Activated CD4-positive, alpha-beta T cell treated with anti-CD3 and anti-CD28 coated beads, Interleukin-2, amount 50 U/mL, for 4 hours (primary cell): ENCODE measurements at places on chromosomes 11 and 22.

DNA sequence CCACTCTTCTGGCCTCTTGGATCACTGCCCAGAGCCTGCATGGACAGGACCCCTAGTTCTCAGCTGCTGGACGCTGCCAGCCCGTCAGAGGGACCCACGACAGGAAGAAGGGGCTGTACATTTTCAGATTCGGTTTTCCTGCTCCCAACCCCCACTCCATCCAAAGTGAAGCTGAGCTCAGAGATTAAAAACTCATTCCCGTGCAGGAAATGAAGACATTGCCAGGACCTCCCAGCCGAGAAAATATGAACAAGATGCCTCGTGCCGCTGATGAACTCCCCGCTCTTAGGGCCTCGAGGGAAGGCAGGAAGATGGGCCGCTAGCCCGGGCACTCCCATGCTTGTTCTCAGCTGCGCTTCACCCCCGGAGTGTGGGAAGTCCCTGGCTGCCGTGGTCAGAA is 36.1 kb downstream of the RPUSD4 start:
- no peak for DNase-seq

DNA sequence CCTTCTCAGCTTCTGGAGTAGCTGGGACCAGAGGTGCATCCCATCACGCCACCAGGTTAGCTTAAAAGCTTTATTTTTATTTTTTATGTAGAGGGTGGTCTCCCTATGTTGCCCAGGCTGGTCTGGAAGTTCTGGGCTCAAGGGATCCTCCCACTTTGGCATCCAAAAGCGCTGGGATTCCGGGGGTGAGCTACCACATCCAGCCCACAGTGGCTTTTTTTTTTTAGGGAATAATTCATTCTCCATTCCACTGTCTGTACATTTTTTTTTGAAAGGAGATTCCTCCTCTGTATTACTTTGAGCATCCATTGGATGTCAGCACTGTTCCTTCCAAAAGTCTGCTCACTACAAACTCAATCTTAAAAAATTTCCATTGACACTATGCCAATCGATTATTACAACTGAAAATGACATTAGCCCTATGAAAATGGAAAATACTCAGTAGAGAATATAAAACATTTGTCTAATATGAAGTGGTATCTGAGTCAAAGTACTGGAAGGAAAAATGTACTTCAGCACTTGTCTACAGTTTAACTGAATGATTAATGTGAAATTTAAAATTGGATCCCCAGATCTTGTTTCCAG is 1.3 kb upstream of the LPXN start:
- DNase-seq: no peak

- DNase-seq: no peak
Observed at GRCh38 chr11:115965767-115966504, 461.7 kb upstream of the CADM1 start.

DNA sequence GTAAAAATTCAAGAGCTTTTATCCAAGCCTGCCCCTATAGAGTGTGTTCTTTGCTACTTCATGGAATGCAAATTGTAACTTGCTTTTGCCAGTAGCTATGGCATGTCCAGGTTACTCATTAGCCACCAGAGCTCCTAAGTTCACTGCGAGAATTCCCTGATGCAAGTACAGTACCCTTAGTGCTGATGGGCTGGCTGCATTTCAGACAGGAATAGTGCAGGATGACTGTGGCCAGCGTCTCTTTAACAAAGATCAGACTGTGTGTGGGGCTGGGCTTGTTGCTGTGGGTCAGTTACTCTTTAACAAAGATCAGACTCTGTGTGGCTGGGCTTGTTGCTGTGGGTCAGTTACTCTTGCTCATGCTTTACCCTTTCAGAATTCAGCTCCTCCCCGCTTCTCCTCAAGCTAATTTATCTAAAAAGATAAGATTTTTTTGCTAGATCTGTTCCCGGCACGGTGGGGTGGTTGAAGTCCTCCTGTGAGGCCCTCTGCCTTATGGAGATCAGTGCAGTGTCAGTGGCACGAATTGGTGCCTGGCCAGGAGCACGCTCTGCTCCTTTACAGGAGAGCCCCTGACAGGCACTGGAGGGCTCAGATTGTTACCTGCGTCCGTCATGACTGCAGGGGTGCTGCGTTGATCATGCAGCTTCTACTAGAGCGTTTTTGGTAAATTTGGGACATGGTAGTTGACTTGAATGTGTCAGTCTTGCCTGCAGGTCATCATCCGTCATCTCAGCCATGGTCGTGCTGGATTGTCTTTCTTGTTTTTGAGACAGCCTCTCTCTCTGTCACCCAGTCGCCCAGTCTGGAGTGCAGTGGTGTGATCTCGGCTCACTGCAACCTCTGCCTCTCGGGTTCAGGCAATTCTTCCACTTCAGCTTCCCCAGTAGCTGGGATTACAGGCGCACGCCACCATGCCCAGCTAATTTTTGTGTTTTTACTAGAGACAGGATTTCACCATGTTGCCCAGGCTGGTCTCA is 27.0 kb downstream of the AP2A2 start:
- no peak for DNase-seq

- no peak for DNase-seq
Observed at GRCh38 chr11:12160680-12161079, 50.3 kb downstream of the MICAL2 start.

DNA sequence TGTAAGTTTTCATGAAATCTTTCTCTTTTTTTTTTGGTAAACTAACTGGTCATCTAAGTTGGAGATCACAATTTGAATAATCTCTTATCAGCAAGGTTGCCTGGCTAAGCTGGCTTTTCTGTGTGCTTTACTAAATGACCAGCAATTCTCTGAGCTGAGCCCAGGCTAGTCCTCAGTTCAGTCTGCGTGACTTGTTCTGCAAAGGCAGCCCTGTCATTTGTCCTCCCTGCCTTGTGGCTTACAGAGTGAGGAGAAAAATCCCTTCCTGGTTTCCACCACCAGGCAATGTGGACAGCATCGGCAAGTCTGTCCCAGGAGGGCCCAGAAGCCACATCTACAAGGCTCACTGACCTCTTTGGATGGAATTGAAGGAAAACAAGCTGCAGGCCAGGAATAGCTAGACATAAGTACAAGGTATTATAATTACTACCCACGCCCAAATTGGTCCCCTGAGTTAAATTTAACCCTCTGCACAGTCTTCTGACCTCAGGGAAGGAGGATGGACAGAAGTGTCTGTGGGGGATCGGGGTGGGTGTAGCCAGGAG is 108.6 kb downstream of the SCN3B start:
- no peak for DNase-seq

GRCh38 chr22:24525416-24526037 is 29.4 kb downstream of the GUCD1 start:
- DNase-seq: peak; percentile 82

DNA sequence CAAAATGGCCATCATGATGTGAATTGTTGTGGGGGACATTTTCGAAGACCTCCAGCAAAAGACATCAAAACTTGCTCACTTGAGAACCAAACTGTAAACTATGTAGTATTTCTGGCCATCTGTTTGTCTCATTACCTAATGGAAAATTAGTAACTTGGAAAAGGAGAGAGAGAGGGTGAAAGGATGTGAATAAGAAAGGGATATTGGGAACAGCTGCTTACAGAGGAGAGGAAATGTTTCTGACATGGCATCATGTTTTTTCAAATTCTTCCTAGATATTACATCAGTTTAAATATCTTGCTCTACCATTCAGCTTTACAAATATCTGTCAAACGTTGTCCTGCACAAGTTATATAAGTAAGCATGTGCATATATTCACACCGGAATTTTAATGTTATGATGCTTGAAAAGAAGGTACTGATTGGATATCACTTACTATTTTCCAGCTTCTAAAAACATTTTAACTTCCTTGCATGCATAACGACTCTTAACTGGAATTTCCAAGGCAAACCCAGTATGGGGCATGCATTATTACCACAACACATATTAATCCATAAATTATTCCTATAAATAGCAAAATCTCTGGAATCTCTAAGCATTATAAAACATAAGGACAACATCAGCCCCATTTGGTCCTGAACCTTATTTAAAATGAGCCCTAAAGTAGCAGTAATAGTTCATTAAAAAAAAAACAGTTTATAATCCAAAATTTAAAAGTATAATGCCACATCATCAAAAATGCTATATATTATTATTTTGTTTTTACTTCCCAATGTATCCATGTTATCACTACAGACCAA is 20.0 kb downstream of the GUCY1A2 start:
- no peak for DNase-seq

GRCh38 chr11:102263379-102264003 is 53.8 kb upstream of the BIRC3 start:
- no peak for DNase-seq

DNA sequence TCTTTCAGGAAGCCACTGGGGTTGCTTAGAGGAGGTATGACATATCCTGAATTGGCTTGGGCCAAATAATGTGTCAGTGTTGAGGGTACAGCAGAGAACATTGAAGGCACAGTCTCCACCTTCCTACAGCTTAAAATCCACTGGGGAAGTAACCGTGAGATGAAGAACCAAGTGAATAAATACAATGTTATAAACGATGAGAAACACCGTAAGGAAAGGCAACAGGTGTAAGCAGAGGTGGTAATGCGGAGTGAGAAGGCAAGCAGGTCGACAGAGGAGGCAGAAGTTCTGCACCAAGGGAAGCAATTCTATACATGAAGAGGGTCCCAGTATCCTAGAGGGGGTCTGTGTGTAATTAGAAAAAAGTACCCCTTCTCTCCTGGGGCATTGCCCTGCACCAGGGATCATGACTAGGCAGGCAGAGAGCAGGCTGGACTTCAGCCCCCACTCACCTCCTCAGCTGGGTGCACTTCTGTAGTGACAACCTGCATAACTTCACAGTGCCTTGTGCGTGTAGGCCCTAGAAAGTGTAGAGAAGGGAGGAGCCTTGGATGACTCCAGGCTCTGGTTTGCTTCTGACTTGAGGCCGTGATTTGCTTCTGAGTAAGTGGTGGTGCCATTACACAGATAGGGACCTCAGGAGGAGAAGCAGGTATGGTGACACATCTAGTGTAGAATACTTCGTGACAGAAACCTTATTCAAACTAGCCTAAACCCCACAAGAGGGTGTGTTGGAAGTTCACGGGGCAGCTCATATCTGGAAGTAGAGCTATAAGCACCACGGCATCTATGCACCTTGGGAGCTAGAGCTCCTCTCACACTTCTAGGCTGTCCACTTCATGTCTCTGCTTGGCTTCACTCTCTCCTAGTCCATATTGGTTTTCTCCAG is 4.9 kb downstream of the MYOD1 start:
- DNase-seq: no peak

DNA sequence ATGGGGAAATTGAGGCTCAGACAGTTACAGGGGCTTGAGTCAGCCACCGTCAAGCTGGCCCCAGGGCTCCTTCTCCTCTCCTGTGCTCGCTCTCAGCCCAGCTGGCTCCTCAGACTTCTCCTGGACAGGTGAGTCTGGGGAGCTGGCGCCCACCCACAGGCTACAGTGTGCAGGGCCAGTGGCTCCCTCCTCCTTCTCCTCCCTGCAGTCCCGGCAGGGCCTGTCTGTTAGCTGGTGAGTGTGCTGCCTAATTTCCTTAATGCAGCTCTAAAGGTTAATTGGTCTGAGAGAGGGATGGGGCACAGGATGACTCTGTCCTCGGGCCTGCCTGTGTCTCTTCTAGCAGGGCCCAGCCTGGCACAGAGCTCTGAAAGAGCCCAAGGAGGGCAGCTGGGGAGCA is 31.7 kb downstream of the LMO1 start:
- DNase-seq: no peak

DNA sequence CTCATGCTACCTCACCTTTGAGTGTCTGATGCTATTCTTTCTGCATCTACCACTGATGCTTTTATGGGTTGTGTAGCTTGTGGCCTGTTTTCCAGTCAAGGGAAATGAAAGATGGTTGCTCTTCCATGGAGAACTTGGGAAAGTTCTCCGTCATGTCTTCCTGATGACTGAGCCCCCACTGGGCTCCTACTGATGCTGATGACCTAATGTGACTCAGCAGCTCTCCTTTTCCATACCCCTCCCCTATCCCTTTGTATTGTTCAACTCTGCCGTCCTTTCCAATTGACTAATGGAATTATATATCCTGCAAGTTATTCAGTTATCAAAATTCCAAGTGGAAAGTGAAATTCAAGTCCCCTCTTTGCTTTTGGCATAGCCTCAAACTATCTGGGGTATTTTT is 44.7 kb downstream of the REXO2 start:
- no peak for DNase-seq

- DNase-seq: no peak
Observed at GRCh38 chr11:35042913-35043312, 96.1 kb upstream of the CD44 start.

- DNase-seq: no peak
Observed at GRCh38 chr11:15913261-15913660, 443.1 kb downstream of the SOX6 start.

- no peak for DNase-seq
Observed at GRCh38 chr11:84857746-84858145, 769.4 kb downstream of the DLG2 start.

DNA sequence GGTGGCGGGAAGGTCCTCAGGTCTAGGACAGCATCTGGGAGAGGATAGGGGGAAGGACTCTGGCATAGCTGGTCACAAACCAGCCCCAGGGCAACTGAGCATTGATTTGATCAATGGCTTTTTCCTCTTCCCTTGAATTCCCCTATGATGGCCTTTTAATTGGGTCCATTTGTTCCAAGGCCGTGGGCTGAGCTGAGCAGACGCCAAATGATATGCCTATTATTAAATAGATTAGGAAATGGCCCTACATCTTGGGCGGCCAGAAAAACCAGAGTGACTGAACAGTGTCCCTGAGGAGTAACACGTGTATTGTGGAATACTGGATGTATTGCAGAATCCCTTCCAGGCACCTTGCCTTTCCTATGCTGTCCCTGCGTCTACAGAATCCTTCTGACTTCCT is 26.7 kb upstream of the P2RY6 start:
- DNase-seq: no peak

- no peak for DNase-seq
Observed at GRCh38 chr11:94910779-94911178, 62.6 kb downstream of the CWC15 start.

DNA sequence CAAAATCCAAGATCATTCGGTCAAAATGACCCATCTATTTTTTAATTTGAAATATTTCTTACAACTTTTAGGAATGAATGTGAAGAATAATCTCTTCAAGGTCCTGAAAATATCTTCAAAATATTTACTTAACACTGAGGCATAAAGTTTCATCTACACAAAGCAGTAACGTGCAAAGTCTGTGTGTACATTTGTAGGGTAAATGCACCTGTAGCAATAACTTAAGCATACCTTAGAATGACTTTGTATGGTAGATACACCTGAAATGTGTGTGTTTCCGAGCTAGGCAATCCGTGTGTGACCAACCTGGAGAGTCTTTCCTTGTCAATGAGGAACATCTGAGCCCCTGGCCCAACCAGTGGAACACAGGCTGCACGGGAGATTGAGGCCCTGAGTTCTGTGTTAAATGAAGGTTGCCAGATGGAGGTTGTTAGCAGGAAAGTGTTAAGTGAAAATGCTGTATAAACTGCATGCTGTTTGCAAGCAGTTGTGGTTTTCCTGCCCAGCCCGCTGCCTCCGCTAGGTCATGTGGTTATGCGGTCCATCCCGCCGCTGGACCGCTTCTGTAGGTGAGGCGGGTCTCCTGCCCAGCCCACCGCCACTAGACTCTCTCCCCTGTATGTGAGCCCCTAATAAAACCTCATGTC is 7.6 kb upstream of the CTR9 start:
- DNase-seq: no peak

- DNase-seq: no peak
Observed at GRCh38 chr22:46454504-46455269, 82.7 kb downstream of the CELSR1 start.
